ENCODE measurements at places on chromosomes 13 and 19.

GRCh38 chr19:7460562-7460966, 28.3 kb downstream of the PEX11G start:
- DNase-seq = no peak

- no peak for DNase-seq
Observed at GRCh38 chr13:97495678-97496077, 61.7 kb downstream of the RAP2A start.

DNA sequence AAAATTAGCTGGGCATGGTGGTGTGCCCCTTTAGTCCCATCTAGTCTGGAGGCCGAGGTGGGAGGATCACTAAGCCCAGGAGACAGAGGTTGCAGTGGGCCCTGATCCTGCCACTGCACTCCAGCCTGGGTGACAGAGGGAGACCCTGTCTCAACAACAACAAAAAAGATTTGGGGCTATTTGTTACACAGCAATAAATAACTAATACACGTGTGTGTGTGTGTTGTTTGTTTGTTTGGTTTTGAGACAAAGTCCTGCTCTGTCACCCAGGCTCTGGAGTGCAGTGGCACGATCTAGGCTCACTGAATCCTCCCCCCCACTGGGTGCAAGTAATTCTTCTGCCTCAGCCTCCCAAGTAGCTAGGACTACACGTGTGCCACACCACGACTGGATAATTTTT, 32.9 kb upstream of the FEM1A start:
- no peak for DNase-seq

DNA sequence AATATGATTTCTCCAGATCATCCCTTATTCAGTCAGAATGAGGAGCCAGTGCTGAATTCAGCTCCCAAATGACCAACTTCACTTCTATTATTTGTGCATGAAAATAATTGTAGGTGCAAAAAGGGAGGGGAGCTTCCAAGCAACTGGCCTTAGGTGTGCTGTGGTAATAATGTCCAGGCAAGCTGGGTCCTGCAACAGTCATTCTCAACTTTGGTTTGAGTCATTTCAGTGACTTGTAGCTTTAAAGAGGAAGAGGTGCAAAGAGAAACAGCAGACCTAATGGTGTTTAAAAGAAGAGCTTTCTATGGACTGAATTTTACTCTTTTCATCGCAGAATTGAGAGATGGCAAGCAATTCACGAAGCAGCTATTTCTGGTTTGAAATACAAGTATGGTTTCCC, 29.2 kb upstream of the FGF9 start:
- no peak for DNase-seq

- DNase-seq = no peak
Observed at GRCh38 chr13:46565808-46566750, 13.1 kb downstream of the LRCH1 start.

GRCh38 chr19:6472713-6473112, 8.6 kb downstream of the CRB3 start:
- DNase-seq = no peak

DNA sequence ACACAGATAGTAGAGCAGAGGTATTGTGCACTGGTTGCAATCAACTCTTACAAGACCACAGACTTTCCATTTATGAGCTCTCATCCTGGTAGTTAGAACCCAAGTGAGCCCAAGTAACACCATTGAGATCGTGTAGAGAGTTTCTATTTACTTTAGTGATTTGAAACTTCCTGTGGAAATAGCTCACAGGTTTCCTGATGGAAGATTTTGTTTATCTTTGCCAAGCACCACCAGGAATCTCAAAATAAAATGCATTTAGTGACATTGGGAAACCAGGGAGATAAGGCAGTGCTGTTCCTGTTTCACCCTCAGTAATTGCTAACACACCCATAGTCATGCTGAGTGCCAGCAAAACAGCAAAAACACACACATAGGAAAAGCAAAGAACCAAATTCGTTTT, 102.5 kb downstream of the FLT1 start:
- DNase-seq = no peak

DNA sequence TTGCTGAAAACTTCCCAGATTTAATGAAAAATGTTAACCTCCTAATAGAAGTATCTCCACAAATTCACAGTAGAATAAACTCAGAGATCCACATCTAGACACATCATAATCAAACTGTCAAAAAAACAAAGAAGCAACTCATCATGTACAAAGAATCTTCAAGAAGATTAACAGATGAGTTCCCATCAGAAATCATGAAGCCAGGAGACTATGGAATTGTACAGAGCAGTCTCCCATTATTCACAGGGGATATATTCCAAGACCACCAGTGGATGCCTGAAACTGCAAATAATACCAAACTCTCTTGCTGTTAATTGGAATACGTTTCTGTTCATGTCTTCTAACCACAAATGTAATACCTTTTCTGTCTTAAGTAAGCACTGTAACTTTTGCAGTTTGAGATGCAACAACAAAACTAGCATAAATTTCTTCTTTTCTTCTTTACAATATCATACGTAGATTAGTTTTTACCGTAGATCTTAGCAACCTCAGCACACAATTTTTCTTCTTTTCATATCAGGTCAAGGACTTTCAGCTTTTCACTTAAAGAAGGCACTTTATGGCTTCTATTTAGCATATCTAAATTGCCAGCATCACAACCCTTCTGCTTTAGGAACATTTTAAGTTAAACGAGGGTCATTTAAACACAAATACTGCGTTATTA, 70.3 kb upstream of the MIR17HG start:
- DNase-seq = no peak

DNA sequence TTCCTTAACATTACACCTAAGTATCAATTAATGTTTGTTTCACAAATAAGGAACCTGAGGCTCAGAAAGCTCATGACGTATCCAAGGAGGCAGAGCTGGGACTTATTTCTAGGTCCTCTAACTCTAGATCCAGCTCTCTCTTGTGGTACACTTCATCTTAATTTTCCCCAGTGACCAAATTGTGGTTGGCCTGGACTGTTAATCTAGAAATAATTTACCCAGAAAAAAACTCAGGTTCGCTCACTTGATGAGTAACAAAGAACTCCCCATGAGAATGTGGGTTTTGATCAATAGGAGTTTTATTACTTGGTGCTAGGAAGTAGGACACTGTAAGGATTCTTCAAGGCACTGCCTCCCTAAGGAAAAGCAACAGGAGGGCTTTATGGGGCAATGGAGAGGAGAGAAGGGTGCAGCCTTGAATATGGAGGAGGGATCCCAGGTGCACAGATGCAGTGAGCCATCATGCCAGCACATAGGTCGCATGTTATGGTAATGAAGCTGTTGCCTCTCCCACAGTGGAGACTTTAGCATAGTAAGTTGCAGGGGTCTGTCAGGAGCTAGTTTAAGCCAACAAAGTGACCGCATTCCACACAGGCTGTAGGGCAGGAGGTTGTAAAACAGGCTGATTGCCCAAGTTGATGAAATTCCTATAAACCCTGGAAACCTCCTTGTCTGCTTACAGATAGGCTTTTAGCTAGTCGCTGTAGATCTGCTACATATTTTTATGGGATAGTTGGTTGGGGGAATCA, 14.7 kb downstream of the RAP2A start:
- DNase-seq = no peak

Measured in tibial artery (tissue), 4 donors.